Midbrain (tissue), 1 donor: ENCODE measurements at places on chromosomes 12 and 14.

- DNase-seq, result peak; percentile 40
Observed at GRCh38 chr12:87848248-87848868, 180.8 kb downstream of the C12orf50 start.

- no peak for DNase-seq
Observed at GRCh38 chr12:114319422-114319821, 86.5 kb downstream of the TBX5 start.

DNA sequence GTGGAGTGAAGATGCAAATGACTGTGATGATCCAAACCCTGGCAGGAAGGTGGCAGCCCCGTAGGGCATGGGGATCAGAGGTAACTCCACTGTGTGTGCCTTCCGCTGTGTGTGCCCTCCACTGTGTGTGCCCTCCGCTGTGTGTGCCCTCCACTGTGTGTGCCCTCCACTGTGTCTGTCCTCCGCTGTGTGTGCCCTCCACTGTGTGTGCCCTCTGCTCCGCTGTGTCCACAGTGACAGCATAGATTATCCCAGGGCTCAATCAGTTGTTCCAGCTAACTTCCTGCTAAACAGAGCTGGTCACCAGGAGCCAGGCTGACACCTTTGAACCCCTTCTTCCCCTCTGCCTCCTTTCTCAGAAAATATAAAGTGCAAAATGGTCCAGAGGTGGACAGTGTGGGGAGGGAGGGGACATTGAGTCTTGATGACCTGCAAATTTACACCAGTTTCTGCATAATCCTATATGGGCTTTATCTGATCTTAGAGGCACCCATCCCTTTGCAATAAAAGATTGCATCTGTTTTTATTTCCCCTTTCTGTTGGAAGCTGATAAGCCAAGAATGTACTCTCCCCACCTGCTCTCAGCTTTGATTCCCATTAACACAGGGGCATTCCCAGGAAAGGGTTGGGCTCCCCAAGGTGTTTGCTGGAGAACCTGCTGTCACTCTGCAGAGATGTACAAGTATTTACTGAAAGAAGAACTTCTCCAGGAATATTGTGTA is 21.6 kb upstream of the HNF1A start:
- no peak for DNase-seq

DNA sequence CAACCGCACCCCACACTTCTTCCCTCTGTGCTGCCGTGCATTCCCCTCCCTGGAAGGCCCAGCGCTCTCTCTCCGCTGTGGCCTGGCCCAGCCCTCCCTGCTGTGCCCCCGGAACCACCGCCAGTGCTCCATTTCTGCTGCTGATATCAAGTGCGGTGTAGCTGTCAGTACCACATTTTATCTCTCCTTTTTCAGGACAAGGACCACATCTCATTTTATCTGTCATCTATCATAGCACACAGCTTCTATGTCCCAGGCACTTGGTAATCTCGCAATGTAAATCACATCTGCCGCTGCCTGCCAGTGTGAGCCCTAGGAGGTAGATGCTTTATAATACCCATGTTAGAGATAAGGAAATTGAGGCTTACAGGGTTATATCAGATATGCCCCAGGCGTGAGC is 18.3 kb downstream of the IL31 start:
- no peak for DNase-seq

DNA sequence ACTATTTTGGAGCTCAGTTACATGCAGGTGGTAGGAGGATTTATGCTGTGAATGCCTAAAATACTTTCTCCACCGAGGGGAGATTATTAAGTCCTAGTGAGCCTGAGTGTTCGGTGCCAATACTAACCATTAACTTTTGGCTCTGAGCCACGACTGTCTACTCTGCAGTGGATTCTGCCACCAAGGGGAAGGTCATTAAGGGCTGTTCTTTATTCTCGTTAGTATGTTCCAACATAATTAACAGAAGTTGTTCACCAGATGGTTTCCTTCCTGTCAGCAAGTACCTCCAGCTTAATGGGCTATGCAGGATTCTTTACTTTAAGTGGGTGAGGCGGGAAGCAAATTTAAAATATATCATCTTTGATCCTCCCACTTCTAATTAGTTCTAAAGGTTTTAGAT is 326.3 kb downstream of the BMP4 start:
- no peak for DNase-seq

GRCh38 chr12:21678959-21679358 is 21.3 kb upstream of the LDHB start:
- no peak for DNase-seq
